Breast epithelium (tissue), 4 donors: ENCODE measurements at places on chromosomes 2 and 18.
A peak's percentile ranks its signal among the peaks of the same experiment; 100 is the strongest.

DNA sequence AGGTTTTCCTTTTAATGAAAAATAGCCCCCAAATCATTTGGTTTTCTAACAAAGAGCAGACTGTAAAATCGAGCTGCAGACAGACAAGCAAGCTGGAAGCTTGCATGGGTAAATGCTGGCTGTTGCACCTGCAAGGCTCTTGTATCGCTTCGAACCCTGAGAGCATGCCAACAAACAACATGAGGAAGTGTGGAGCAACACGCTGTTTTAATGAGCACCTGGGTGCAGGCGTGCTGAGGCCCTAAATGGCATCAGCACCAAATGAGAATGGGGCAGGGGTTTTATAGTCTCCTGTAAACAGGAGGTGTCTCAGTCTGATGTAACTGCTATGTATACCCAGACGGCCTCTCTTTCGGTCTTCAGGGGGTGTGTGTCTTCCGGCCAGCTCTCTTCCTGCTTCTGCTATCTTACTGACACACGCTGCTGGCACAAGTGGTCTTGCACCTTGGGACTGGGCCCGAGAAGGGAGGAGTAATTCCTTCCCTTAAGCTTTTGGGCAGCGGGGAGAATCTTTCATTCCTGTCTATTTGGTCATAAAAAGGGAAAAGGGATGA lies 31.9 kb upstream of the CDH2 start:
- no peak overlapping the region for H3K27ac ChIP-seq
- H3K4me3 ChIP-seq, result no peak overlapping the region
- DNase-seq, result no peak
- H3K27me3 ChIP-seq, result no peaks in the 10 kb centered on the region
- no peaks in the 10 kb centered on the region for H3K4me1 ChIP-seq
- no peaks in the 10 kb centered on the region for H3K36me3 ChIP-seq

DNA sequence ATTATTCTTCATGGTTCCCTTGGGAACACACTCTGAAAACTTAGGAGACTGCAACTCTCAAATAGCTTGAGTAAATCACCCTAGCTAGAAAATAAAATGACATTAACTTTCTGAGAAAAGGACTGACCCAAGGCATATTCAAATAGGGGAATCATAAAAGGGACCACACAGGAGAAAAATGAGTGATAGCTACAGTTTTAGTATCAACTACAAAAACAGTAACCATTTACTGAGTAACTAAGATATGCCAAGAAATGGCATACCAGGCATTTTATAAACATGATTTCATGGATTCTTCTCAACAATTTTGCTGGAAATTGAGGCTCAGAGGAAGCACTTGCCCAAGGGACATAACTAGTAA lies 84.5 kb downstream of the AFF3 start:
- H3K27ac ChIP-seq, result no peak overlapping the region
- H3K4me1 ChIP-seq, result no peaks in the 10 kb centered on the region
- no peak overlapping the region for H3K4me3 ChIP-seq
- no peaks in the 10 kb centered on the region for H3K36me3 ChIP-seq
- no peaks in the 10 kb centered on the region for H3K27me3 ChIP-seq

- H3K4me1 ChIP-seq, result no peaks in the 10 kb centered on the region
- peak overlapping the region; percentile 17 for H3K27ac ChIP-seq
- no peak for DNase-seq
- no peaks in the 10 kb centered on the region for H3K36me3 ChIP-seq
Measured at GRCh38 chr2:171530378-171530777, 8.1 kb downstream of the CYBRD1 start.

- no peak overlapping the region for H3K27ac ChIP-seq
- H3K27me3 ChIP-seq, result no peaks in the 10 kb centered on the region
- H3K36me3 ChIP-seq, result no peaks in the 10 kb centered on the region
Measured at GRCh38 chr2:133776936-133777573, 208.8 kb upstream of the NCKAP5 start.

DNA sequence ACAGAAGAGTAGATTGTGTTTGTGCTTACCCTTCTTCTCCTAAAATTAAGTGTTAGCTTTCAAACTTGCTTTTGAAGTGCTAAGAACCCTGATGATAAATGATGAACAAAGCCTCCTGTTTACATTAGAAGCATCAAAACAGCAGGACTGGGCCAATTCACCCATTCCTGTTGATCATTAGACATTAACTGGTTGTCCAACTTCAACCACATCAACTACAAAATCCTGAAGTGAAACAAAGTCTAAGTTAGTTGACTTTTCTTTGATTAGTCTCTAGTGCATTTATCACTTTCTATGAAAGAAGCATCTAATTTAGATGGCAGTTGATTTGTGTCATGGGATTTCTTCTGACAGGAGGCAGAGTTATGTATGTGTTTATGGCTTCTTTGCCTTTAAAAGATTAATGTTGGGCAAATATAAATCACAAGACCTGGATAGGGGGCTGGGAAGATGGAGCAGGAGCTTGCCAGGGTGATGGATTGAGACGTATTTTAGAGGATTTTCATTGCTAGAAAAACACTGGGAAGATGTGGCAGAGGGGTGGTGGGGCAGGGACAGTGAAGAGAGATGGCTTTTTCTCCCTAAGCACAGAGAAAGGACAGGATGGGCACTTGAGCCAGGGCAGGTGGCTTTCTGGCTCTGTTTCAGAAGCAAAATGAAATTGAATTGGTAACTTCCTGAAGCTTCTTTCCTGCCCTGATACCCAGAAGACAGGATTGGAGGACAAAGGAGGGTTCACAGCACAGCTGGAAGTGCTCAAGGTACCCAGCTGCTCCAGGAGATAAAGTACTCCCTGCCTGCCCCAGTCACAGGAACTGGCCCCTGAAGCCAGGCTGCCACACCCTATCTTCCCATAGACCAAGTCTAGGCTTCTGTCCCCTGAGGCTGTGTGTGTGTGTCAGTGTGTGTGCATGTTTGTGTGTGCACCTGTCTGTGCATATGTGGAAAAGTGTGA lies 20.5 kb downstream of the GYPC start:
- no peaks in the 10 kb centered on the region for H3K36me3 ChIP-seq
- H3K4me1 ChIP-seq, result no peaks in the 10 kb centered on the region
- H3K27me3 ChIP-seq, result no peaks in the 10 kb centered on the region
- no peak overlapping the region for H3K4me3 ChIP-seq

DNA sequence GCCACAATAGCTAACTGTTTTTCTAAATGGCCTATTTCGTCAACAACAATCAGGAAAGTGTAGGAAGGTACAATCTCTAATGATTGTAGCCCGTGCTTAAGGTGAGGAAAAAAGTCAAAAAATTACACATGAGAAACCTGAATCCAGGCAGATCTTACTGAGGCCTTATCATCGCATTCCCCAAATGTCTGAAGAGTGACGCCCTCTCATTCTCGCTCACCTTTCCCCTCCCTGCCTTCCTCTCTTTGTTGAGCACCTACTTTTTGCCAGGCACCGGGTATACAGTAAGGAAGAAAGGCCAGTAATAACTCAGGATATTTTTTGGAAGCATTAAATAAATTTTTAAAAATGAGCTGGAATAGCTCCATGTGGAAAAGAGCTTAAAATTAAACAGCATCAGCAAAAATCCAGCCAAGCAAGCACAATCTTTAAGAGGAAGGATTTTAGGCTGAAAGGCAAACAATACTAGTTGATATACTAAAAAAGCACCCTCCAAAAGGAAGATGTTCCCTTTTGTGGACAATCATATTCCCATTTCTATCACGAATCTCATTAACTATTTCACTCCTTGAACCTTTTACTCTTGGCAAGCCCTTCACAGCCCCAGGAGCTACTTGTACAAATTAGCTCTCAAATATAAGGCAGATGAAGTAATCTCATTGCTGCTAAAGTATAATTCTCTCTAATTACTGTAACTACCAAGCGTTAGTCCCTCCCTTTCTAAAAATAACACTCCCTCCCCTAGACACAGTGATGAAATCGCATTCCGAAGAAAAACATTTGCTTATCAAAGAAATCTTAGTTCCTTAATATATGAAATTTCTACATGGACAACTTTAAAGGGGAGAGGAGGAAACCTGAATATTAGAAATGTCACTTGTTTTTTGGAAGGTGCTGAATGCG lies 40.0 kb downstream of the STAT1 start:
- H3K4me3 ChIP-seq, result no peak overlapping the region
- H3K4me1 ChIP-seq, result no peaks in the 10 kb centered on the region
- H3K27me3 ChIP-seq, result no peaks in the 10 kb centered on the region
- H3K36me3 ChIP-seq, result peaks cover 3% of the 10 kb centered on the region
- no peak for DNase-seq

GRCh38 chr18:136433-136832 lies 21.9 kb upstream of the USP14 start:
- H3K27me3 ChIP-seq, result no peaks in the 10 kb centered on the region
- no peak overlapping the region for H3K4me3 ChIP-seq
- H3K4me1 ChIP-seq, result no peaks in the 10 kb centered on the region
- no peak overlapping the region for H3K27ac ChIP-seq
- no peak for DNase-seq

- no peak for DNase-seq
- H3K36me3 ChIP-seq, result no peaks in the 10 kb centered on the region
- H3K4me3 ChIP-seq, result no peak overlapping the region
- no peaks in the 10 kb centered on the region for H3K27me3 ChIP-seq
Measured at GRCh38 chr2:44825702-44826101, 115.8 kb upstream of the SIX3 start.

DNA sequence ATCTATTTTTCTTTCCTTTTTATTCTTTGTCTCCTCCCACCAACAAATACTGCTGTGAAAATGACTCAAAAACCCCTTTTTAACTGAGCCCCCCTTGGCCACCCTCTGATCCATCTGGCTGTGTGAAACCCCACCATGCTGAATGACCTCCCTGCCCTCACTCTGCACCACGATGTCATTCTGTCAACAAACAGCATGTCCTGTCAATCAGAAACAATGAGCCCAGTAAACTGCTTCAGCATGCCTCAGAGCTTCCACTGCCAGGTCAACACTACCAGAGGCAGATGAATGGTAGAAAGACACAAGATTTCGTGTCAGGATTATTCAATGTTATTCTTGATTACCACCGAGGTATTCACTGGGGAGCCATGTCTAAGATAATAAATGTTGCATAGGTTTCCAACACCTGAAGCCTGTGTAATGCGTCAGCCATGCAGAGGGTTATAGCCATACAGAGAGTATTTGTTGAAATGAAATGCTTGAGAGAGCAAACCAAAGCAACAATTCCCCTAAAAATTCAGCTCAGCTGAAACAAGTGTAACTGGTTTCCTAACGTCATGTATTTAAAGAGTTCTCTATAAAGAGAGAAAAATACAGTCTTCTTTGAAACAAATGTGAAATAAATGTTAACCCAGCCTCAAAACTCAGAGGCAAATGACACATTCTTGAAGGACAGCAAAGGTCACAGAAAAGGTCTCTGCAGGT lies 76.7 kb downstream of the LRP2 start:
- no peaks in the 10 kb centered on the region for H3K36me3 ChIP-seq
- H3K4me1 ChIP-seq, result no peaks in the 10 kb centered on the region
- H3K27ac ChIP-seq, result no peak overlapping the region
- no peak overlapping the region for H3K4me3 ChIP-seq
- DNase-seq, result no peak

DNA sequence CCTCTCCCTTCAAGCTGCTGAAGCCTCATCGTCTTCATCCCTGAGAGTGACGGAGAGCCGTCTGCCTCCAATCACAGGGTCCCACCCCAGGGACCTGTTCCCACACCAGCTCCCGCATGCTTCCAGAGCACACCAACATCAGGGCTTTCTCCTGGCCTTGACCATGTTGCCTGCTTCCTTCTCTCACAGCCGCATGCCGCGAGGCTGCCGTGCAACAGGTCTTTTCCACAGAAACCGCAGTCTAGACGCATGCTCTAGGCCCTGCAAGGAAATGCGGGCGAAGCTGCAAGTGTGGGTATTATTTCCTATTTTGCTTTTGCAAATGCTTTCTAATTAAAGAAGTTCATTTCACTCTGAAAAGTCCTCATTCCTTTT lies 277.8 kb downstream of the EIPR1 start:
- no peaks in the 10 kb centered on the region for H3K36me3 ChIP-seq
- DNase-seq, result no peak
- peaks cover 8% of the 10 kb centered on the region for H3K27me3 ChIP-seq
- H3K4me3 ChIP-seq, result no peak overlapping the region
- no peak overlapping the region for H3K27ac ChIP-seq
- H3K4me1 ChIP-seq, result no peaks in the 10 kb centered on the region

DNA sequence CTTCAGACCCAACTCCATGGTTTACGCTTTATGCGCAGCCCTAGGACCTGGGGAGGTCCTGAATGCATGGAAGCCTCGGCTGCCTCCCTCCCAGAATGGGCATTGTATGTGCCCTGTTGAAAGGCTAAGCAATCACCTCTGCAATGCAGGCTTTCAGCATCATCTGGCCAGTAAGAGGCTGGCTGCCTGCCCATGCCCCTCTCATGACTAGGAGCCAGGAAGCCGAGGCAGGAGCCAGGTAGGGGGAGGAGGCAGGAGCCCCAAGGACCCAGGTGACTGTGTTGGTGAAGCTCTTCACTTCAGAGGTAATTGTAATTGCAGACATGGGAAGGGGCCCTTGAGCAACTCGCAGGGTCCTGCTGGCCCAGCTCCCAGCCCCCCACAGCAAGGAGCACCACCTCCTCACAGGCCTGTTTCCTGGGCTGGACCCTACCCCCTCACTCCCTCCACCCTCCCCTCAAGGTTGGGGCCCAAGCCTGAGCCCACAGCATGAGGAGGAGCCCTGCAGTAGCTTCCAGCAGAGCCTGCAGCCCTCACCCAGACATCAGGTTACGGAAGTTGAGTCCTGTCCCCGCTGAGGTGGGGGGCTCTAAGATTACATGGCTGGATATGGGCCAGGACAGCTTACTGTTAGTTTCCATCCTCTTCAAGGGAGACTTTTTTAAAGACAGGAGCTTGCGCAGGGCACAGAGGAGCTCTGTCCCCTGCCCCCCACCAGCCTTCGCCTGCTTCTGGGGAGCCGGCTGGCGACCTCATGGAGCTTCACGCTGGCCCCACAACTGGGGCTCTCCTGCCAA lies 21.9 kb downstream of the CRACDL start:
- no peak overlapping the region for H3K27ac ChIP-seq
- no peak overlapping the region for H3K4me3 ChIP-seq
- peaks cover 9% of the 10 kb centered on the region for H3K4me1 ChIP-seq
- DNase-seq, result no peak
- H3K27me3 ChIP-seq, result no peaks in the 10 kb centered on the region

- no peak for DNase-seq
- H3K27me3 ChIP-seq, result no peaks in the 10 kb centered on the region
- no peak overlapping the region for H3K4me3 ChIP-seq
- H3K36me3 ChIP-seq, result no peaks in the 10 kb centered on the region
Measured at GRCh38 chr2:74857725-74858124, 23.8 kb downstream of the HK2 start.

DNA sequence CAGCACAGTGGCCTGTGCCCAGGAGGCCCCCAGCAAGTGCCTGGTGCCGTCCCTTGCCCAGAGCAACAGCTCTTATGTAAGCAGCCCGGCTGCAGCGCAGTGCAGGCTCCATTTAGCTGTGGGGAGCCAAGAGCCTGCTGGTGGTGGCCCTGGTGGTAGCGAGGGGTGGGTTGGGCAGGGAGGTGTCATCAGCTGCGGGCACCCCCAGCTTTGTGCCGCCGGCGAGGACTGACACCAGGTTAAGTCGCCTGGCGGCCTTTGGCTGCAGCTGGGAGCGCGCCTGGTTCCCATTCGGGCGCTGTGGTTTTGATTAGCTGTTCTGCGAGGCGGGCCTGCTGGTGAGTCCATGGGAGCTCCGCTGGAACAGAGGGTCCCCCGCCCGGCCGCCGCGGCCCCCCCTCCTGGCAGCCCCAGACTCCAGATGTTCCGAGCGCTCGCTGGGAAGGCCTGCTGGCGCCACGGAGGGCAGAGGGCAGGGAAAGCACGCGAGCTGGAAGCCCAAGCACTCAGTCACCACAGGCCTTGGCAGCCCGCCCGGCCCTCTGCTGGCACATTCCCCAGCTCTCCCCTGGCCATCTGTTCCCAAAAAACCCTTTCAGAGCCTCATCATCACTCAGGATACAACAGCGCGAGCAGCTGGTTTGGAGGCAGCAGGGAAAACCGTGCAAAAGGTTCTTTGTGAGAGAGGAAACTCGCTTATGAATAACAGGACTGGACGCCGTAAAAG lies 18.4 kb downstream of the ATOH8 start:
- H3K36me3 ChIP-seq, result no peaks in the 10 kb centered on the region
- H3K4me3 ChIP-seq, result peak overlapping the region; percentile 32
- H3K4me1 ChIP-seq, result peaks cover 11% of the 10 kb centered on the region
- H3K27me3 ChIP-seq, result no peaks in the 10 kb centered on the region
